ENCODE measurements at places on chromosomes 3 and 15.

- DNase-seq, result no peak
These were observed 11.4 kb upstream of the VGLL3 start for GRCh38 chr3:87002346-87002745.

DNA sequence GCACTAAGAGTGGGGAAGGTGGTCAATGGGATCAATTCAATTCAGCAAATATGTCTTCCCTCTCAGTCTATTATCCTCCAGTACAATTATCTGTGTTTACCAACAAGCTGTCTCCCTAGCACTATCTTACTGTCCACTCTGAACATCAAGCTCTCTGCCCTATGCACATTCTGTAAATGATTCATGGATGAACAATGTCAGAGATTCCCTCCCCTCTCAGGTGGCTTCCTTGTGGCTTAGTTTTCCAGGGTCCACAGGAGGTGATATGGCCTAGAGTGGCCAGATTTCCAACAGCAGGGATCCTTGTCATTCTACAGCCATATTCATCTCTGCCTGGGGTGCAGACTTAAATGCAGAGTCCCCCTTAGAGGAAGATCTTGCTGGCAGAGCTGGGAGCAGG lies 225.1 kb downstream of the UACA start:
- DNase-seq, result no peak

DNA sequence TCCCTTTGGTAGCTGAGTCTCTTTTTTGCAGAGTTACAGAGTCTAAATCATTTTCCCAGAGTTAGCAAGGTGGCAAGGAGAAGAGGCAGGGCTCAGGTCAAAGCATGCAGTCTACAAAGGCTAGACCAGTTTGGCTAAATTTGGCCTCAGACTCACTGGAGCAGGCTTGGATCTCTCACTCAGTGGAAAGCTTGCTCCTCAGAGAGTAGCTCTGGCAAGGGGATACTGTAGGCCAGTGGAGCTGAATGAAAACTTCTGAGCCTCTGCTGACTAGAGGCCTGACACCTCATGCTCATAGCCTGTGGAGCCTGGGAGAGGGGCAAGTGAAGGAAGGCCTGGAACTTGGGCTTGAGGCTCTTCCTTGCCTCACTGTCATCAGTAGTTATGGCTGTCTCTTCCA lies 101.0 kb downstream of the MOBP start:
- no peak for DNase-seq

- no peak for DNase-seq
These were observed 1004.6 kb upstream of the NR2F2 start for GRCh38 chr15:95325763-95326404.

DNA sequence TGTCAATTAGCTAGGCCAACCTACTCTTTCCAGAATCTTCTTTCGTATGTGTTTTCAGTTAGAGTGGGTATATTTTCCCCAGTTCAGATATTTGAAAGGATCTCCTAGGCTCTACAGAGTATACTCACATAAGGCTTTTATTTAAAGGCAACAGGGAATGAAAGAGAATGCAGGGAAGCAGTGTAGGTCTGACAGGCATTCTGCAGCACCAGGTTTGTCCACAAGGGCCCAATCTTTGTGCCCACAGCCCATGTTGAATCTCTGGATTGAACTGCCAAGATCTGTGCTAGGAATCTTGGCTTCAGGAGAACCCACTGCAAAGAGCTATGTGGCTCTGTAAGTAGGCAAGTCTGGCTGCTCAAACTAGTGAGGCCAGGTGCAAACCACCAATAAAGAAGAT lies 24.2 kb upstream of the GALNT15 start:
- DNase-seq, result no peak

DNA sequence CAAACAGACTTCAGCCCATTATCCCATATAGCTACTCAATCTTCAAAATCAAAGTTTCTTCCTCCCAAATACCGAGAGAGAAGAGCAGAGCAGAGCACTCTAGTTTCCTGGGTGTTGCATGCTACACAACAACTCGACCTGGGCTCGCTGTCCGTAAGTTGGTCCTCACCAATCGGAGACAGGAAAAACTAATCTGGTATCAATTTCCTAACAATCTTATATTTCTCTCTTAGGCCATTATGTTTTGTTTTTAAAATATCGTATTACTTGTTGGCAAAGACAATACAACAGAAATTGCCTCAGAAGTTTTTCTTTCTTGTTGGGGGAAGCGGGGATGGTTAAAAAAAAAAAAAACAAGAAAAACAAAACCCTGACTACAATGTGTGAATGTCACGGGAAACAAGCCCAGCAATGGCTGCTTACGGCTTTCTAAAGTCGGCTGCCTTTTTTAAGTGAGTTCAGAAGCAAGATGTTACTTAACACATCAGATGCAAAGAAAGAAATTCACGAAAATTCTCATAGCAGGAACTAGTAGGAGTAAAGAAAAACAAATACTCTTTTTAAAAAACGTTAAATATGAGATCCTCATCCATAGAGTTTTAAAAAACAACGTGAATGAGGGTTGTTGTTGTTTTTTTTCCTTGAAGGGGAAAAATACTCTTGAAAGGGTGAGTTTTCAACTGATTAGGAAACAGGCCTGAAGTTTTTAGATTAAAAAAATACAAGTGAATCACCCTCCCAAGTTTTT lies 1.9 kb downstream of the VGLL4 start:
- no peak for DNase-seq

DNA sequence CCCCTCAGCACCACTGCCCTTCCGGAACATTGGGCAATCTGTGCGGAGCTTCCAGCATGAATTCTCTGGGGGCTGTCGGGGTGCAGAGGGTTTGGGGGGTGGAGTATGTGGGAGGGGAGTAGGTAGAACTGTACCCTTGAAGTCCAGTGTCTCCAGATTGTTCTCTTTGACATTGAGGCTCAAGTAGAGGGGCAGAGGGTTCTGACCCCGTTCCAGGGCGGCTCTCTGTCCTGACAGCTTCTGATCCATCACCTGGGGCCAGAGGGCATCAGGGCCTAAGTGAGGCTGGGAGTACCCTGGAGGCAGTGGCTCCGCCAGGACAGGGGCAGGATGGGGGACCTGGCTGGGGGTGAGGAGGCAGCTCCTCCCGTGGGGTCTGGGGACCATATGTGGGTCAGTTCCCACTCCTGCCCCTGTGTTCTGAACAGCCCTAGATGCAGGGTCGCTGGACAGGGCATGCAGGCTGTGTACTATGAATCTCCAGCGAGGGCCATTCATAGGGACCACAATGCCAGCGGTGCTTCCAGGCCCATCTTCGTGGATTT lies 22.1 kb downstream of the PLA2G4D start:
- DNase-seq, result no peak

DNA sequence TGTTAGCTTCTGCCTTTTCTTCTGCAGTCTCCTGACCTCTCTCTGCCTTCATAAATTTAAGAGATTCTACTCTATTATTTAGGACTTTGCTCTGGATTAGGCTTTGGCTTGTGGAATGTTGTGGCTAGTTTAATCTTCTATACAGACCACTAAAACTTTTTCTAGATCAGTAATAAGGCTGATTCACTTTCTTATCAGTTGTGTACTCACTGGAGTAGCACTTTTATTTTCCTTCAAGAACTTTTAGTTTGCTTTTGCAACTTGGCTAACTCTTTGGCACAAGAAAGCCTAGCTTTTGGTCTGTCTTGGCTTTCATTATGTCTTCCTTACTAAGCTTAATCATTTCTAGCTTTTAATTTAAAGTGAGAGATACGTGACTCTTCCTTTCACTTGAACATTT lies 265.5 kb upstream of the TBC1D5 start:
- no peak for DNase-seq

DNA sequence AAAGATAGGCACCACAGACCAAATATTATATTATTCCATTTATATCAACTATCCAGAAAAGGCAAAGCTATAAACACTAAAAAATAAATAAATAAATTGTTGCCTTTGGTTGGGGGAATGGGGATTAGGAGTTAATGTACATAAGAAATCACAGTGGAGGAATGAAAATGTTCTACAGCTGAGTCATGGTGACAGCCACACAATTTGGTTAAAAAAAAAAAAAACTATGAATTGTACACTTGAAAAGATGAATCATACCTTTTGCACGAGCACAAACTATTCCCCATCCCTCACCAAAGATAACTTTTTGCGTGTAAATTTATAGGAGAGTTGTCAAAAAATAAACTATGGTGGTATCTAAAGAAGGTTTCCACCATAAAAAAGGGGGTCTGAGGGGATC lies 103.2 kb downstream of the TBC1D5 start:
- DNase-seq, result no peak

GRCh38 chr3:44065311-44066094 lies 176.2 kb upstream of the TOPAZ1 start:
- no peak for DNase-seq

DNA sequence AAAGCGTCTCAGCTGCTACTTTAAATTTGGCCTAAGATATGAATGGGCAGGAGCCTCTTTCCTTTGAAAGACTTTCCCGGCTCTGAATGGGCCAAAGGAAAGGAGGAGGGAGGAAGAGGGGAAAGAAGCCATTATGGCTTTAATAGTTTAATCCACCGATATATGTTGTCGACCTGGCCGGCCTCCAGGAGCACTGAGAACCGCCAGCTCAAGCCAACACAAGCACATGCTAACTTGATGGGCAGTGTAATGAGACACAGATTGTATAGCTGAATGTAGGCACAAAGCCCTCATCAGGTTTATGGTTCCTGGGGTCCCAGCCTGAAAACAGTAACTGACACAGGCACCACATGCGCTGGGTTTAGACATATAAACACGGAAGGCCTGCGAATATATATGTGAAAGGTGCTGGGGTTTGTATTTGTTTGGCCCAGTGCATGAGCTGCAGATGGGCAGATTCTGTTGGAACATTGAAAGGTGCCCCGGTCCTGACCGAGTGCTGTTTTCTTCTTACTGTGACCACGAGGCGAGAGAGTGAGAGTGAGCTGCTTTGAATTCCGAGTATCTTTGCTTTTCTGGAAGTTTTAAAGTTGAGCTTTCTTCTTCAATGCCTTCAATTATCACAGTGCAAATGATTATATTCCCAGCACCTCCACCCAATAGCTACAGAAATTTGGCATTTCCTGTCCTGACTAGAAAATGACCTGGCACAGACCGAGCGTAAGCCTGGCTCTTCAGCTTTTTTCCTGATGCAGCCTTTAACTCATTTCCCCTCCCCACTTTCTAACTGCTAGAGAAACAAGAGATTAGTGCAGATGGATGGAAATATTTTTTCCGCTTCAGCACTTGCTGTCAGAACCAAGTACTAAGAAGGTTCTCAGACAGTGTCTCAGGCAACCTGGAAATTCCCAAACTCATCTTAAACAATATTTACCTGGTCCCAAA lies 267.3 kb downstream of the RORA start:
- no peak for DNase-seq

GRCh38 chr3:8460050-8460708 lies 41.4 kb upstream of the LMCD1 start:
- no peak for DNase-seq

- no peak for DNase-seq
These were observed 15.3 kb downstream of the SEC61A1 start for GRCh38 chr3:128067489-128067888.

- no peak for DNase-seq
These were observed 116.8 kb upstream of the UBE2E2 start for GRCh38 chr3:23086331-23086730.

GRCh38 chr3:152309535-152310307 lies 41.0 kb downstream of the MBNL1 start:
- no peak for DNase-seq

GRCh38 chr15:43067717-43068461 lies 37.9 kb downstream of the UBR1 start:
- DNase-seq, result no peak

- no peak for DNase-seq
These were observed 67.2 kb downstream of the EIF4E3 start for GRCh38 chr3:71657831-71658530.

DNA sequence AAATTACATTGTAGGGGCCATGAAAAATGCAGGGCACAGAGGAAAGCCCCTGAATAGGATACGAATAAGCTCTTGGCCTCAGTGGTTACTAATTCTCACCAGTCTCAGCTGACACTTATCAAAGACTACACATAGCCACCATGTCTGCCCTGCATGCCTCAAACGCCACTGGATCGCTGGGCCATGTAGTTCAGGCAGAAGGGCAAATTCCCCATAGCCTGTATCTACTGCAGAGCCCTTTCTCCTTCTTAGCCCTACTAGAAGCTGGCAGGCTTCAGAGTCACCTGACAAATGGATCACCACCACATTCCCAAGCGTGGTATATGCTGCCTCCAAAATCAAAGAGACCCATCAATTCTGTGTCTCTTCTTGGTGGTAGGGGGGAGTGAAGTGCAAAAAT lies 177.4 kb downstream of the MINAR1 start:
- no peak for DNase-seq

GRCh38 chr15:51382787-51383186 lies 41.3 kb downstream of the GLDN start:
- DNase-seq, result no peak

DNA sequence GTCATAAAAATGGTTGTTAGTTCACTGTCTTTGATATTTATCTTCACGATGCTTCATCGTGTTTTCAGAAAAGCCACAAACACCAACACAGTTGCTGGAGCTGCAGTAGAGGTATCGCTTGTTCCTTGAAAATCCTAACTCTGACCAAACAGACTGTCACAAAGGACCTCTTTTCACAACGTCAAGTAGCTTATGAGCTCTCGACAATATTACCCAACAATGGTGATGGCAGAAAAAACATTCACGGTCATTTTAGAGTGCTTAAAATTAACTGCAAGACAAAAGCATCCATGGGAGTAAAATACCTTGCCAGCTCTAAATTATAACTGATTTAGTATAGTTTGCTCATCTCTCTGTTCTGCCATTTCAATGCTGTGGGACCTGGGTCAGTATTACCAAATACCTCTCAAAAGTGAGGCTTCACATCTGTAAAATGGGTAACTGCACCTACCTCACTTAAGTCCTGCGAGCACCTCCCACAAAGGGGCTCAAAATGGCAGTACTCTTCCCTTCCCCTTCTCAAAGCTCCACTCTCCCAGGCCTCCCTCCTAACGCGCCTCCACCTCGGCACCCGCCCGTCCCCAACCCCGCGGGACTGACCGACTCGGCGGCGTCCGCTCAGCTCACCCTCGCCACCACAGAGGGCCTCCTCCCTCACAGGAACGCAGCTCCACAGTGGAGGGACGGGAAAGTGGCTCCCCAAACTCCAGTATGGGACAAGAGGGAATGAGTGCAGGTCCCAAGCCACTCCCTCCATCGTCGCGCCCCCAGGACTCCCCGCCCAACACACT lies 546 bp downstream of the TRIM59 start:
- no peak for DNase-seq

- no peak for DNase-seq
These were observed 58.5 kb upstream of the TNFSF10 start for GRCh38 chr3:172581757-172582166.

DNA sequence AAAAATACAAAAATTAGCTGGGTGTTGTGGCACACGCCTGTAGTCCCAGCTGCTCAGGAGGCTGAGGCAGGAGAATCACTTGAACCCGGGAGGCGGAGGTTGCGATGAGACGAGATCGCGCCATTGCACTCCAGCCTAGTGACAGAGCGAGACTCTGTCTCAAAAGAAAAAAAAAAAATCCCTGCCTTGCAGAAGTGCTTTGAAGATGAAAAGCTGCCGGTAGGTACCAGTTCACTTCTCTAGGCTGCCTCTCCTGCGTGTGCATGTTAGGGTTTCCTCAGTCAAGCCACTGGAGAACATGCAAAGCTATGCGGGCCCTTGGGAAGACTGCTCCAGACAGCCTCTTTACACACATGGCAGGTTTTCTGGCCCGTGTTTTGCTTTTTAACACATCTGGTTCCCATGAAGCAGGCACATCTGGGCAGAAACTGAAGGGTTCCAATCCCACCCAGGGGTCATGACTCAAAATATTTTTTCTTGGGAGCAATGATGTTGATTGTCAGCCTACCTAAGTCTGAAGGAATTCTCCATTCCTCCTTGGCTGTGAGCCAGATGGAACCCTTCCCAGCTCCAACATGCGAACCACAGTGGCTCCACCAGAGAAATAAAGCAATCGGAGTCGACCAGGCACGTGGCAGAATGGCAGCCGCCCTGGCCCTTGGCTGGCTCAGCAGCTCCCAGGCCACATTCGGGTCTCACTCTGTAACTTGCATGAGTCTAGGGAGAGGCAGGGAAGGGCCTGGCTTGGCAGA lies 29.6 kb downstream of the MGLL start:
- no peak for DNase-seq

All from stimulated activated CD4-positive, alpha-beta T cell treated with anti-CD3 and anti-CD28 coated beads, Interleukin-1b, Interleukin-23, amount 100 ng/mL, for 1 hour (primary cell).